Keratinocyte (primary cell): ENCODE measurements at places on chromosomes 1 and 21. TPM values are rescaled to one million over a fixed set of nuclear protein-coding genes. Genes with fewer than 3 reads are reported as not detected.
A peak's percentile ranks its signal among the peaks of the same experiment; 100 is the strongest.

- no peak for DNase-seq
Measured at GRCh38 chr1:28592321-28593071, 431 bp downstream of the RAB42 start.

GRCh38 chr1:34742667-34743270 lies 12.1 kb upstream of the GJB5 start:
- peak; percentile 50 for DNase-seq

- DNase-seq: no peak
Measured at GRCh38 chr1:101241485-101242225, 4.8 kb downstream of the S1PR1 start.

GRCh38 chr1:82091729-82092128 lies 291.0 kb downstream of the ADGRL2 start:
- no peak for DNase-seq

DNA sequence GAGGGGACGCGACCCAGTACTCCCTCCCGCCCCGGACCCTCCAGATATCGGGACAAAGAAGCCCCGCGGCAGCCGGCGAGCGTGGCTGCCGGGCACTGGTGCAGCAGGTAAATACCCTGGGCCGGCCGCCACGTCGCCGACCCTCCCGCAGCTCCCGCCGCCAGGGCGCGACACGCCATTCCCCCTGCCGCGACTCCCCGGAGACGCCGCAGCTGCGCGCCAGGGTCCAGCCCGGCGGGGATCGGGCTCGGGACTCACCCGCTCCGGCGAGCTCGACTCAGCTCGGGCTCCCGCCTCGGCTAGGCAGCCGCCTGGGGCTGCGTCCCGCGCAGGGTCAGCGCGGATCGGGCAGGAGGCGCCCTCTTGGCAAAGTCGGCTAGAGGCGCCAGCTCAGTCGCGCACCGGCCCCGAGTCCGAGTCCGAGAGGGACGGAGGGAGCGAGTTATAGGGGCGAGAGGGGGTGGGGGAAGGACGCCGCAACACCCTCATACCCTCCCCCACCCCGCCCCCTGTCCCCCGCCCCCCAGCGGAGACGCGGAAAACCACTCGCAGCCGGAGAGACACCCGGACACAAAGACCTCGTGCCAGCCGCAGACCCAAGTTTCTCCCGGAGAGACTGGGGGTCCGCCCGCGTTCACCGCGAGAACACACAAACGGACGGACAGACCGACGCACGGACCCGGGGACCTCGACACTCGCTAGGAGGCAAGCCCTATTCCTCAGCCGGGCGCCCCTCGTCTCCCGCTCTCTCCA lies 985 bp downstream of the SYT6 start:
- DNase-seq: no peak

CREG1 gene
- 41.6 to 68.8 TPM (median 48.9 TPM) in 3 replicates for polyA plus RNA-seq

GRCh38 chr1:81155131-81155530 lies 645.6 kb upstream of the ADGRL2 start:
- DNase-seq: no peak

TENT5C gene
- polyA plus RNA-seq: 0.10 to 0.13 TPM (median 0.10 TPM) in 3 replicates

DNA sequence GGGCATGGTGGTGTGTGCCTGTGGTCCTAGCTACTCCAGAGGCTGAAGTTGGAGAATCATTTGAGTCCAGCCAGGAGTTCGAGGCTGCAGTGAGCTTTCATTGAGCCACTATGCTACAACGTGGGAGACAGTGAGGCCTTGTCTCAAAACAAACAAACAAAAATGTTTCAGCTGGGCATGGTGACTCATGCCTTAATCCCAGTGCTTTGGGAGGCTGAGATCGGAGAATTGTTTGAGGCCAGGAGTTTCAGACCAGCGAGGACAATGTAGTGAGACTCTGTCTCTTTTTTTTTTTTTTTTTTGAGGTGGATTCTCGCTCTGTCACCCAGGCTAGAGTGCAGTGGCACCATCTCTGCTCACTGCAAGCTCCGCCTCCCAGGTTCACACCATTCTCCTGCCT lies 5.0 kb upstream of the RPL5 start:
- DNase-seq: no peak

CCDC28B gene
- polyA plus RNA-seq: 3.6 to 4.5 TPM (median 3.8 TPM) in 3 replicates

DNA sequence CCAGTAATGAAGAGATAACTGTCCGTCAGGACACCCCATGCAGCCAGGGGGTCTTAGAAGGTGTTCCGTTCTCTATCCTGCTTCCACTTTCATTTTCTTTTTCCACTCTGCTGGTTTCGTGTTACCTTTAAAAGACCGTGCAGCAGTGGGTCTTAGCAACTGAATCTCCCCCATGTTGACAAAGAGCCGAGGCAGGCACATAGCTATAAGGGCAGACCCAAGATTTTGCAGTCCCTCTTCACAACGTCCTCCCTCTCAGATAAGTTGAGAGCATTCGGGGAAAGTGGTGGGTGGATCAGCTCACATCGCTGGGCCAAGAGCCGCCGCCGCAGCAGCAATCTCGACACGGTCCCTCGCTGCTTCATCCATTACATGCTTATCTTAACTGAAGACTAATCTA lies 355.5 kb downstream of the LMO4 start:
- no peak for DNase-seq

AGBL4 gene
- not detected in 3 replicates for polyA plus RNA-seq

DNA sequence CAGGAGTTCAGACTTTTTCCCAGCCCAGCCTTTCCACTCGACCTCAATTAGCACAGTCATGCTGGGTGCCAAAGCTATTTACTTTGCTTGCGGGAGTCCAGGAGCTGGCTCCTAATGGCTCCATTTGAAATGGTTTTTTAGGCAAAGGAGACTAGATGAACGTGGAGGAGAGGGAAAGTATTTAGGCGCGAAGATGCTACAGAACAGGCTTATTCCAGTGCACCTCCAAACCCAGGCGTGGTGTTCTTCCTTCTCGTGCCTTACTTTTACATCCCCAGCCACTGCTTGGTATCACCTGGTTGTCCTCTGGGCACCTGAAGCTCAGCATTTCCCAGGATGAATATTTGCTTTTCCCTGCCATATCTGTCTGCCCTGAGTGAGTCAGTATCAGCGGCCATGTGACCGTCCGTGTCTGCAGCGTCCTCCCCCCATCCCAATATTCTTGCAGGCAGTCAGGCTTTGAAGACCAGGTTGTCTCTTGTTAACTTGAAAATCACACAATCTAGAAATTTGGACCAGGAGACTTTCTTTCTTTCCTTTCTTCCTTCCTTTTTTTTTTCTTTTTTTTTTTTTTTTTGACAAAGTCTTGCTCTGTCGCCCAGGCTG lies 198.5 kb downstream of the DYRK1A start:
- DNase-seq: no peak

FMO4 gene
- polyA plus RNA-seq: 2.9 to 6.2 TPM (median 4.7 TPM) in 3 replicates

PLEKHM2 gene
- 30.0 to 51.0 TPM (median 32.1 TPM) in 3 replicates for polyA plus RNA-seq

DNA sequence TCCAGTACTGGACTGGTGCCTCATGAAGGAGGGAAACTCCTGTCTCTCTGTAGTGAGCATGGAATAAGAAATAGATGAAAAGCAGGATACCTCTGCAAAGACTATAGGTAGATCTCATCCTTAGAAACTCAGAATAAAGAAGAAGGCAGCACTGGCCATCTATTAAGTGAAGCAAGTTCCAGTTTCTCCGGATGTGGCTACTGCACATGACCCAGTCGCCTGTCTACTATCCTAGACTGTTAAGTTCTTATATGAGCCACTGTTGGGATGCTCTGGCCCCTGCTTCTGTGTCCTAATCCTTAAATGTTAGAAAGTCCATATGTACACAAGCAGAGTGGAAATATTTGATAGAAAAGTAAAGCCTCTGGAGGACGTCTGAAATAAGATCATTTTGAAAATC lies 2.2 kb downstream of the FASLG start:
- DNase-seq: no peak

DNA sequence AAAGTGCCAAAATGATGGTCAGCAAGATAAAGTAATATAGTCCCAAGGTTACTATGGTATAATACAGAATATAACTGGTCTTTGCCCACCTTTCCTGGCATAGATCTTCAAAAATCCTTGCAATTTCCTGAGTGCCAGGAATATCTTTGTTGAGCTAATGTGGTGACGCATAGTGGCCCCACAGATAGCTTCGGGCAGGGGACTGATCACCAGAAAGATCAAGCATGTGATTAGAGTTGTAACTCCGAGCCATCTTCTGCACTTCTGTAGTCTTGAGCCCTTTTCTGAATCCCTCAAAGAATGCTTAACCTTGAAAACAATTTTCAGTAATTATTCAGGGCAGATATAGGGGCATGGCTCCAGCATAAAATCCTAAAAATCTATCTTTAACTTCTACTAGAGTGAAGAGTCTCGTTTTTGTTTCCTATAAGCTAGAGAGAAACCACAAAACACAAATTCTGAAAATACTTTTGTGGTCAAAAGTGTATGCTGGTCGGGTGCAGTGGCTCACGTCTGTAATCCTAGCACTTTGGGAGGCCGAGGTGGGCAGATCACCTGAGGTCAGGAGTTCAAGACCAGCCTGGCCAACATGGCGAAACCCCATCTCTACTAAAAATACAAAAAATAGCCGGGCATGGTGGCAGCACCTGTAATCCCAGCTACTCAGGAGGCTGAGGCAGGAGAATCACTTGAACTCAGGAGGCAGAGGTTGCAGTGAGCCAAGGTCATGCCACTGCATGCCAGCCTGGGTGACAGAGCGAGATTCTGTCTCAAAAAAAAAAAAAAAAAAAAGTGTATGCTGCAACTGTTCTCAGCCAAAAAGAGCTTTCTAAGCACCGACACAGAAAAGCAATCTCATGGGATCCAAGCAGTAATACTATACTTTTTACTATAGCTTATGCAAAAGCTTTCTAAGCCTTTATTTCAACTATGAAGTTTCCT lies 62.8 kb downstream of the NVL start:
- DNase-seq: no peak

PDZK1 gene
- 0.08 to 0.21 TPM (median 0.15 TPM) in 3 replicates for polyA plus RNA-seq

DNA sequence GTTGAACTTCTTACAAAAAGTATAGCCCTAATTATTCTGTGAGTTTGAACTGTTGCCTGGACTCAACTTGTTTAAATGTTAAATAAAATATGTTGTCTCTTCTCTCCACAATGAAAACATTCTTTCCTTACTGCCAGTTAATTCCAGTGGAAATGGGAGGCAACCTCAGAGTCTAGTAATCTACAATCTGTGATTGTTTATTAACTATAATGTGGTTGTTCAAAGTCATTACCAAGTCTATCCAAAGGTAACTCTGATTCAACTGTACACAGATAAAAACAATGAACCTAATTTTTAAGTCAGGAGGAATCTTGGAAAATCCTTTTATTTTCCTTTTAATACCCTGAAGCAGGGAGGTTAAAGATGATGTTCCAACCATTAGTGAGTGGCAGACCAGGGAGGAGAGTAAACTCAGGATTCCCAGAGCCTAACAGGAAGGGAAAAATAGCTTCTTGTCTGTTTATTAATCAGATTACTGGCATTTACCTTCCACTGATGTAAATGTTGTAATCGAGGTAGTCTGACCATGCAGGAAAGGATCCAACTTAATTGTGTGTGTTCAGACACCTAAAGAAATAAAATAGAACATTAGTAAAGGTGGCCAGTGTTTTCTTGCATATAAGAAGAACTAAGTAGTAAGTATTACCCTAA lies 57.1 kb upstream of the TBX15 start:
- DNase-seq: no peak

GRCh38 chr1:240538776-240539430 lies 73.1 kb downstream of the GREM2 start:
- no peak for DNase-seq

- no peak for DNase-seq
Measured at GRCh38 chr21:36689324-36689723, 9.6 kb upstream of the SIM2 start.

KRTAP12-2 gene
- polyA plus RNA-seq: not detected in 3 replicates

DNA sequence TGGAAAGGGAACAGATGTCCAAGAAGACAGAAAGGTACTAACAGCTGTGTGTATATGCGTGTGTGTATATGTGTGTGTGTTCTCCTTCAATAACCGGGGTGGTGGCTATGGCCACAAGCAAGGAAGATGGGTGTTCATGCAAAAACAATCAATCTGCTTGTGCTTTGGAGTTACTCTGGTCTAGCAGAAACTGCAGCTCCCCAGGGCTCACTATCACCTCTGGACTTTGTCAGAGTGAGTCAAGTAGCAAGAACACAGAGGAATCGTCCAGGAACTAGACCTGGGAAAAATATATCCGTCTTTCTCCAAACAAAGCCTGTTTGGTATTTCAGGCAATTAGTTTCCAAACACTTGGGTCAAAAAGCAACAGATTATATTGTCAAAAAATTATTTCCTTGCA lies 68.6 kb downstream of the GNG12 start:
- no peak for DNase-seq

DNA sequence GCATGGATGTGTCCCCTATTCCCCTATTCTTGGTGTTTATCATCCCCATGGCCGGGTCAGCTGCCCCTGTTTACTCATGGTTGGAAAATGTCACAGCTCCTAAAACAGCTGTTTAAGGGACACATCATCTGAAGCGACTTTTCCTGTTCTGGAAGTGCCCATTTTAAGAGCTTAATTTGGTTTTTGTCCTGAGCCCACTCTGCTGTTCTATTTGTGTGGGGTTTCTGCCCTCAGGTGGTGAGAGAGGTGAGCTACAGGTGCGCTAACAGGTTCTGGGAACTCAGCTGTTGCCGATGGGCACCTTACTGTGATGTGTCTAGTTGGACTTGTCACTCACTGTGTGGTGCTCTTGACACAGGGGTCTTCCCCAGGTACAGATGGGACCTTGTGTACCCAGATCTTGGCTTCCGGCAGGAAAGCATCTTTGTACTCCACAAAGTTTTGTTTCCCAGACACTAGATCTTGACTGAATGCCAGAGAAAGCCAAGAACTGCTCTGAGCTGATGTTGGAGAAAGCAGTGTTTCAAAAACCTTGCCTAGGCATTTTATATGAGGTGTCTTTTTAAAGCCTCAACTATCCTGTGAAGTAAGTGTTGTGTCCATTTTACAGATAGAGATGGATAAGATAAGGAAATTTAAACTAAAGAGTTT lies 59.0 kb upstream of the CD1D start:
- DNase-seq: peak; percentile 48

- DNase-seq: no peak
Measured at GRCh38 chr21:46159841-46160656, 4.7 kb upstream of the FTCD start.

DNA sequence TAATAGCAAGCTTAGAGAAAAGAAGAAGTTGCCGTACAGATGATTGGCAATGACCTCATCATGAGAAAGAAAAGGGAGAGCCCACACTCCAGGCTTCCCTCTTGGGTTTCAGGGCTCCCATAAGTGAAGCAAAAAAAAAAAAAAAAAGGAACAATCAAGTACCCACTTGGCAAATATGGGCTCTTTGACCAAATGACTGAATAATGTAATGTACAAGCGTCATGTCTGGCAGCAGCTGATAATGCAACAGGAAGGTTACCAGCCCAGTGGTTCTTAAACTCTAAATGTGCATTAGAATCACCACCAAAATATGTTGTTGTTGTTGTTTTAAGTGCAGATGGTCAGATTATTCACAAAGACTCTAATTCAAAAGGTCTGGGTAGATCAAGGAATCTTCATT lies 13.5 kb downstream of the TNFSF4 start:
- DNase-seq: no peak

GRCh38 chr1:212618466-212619210 lies 10.1 kb downstream of the ATF3 start:
- DNase-seq: no peak

GRCh38 chr1:201260648-201261311 lies 22.5 kb upstream of the PKP1 start:
- DNase-seq: peak; percentile 58

STK40 gene
- polyA plus RNA-seq: 8.5 to 10.4 TPM (median 10.3 TPM) in 3 replicates

DNA sequence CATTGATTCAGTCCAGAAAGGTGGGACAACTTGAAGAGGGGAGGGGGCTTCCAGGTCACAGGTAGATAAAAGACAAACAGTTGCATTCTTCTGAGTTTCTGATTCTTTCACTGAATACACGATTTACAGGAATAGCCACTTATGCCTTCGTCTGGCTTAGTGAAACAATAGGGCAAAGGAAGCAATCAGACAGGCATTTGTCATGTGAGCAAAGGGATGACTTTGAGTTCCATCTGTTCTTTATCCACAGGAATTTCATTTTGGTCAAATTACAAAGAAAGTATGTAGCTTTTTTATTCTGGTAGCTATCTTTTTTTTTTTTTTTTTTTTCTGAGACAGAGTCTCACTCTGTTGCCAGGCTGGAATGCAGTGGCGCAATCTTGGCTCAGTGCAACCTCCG lies 202.5 kb downstream of the TTLL7 start:
- no peak for DNase-seq
